ENCODE measurements at places on chromosomes 3 and 15. TPM values are rescaled to one million over a fixed set of nuclear protein-coding genes. Genes with fewer than 3 reads are reported as not detected.

HDC gene
- total RNA-seq, result 6.5 TPM

HCLS1 gene
- 31.3 TPM for total RNA-seq

TNNC1 gene
- 2.2 TPM for total RNA-seq

LRRC28 gene
- total RNA-seq, result 41.7 TPM

MKRN2OS gene
- 4.1 TPM for total RNA-seq

STAB1 gene
- total RNA-seq, result 143 TPM

HTR3C gene
- total RNA-seq, result not detected

CRYGS gene
- total RNA-seq, result 8.4 TPM

NAALADL2 gene
- 62.6 TPM for total RNA-seq

LRRFIP2 gene
- total RNA-seq, result 36.4 TPM

SLC28A1 gene
- total RNA-seq, result 0.72 TPM

EXOSC7 gene
- total RNA-seq, result 15.2 TPM

FBXW12 gene
- total RNA-seq, result 6.0 TPM

GPR62 gene
- not detected for total RNA-seq

TLR9 gene
- 0.24 TPM for total RNA-seq

PLCB2 gene
- 6.3 TPM for total RNA-seq

FOXB1 gene
- total RNA-seq, result 1.2 TPM

MUC13 gene
- total RNA-seq, result 1.4 TPM

RBP2 gene
- total RNA-seq, result not detected

TTLL13 gene
- not detected for total RNA-seq

KLHL24 gene
- total RNA-seq, result 98.5 TPM

RASSF1 gene
- total RNA-seq, result 25.8 TPM

GOLGA6L7 gene
- total RNA-seq, result not detected

OSTN gene
- 52.5 TPM for total RNA-seq

AGBL1 gene
- 4.8 TPM for total RNA-seq

ITGA11 gene
- total RNA-seq, result 84.5 TPM

ZNF620 gene
- total RNA-seq, result 2.4 TPM

CKMT1A gene
- total RNA-seq, result 3.6 TPM

SLC38A3 gene
- total RNA-seq, result not detected

ETV5 gene
- 9.9 TPM for total RNA-seq

C3orf18 gene
- 5.3 TPM for total RNA-seq

GOLGA6L22 gene
- 0.24 TPM for total RNA-seq

CDHR4 gene
- not detected for total RNA-seq

UBL7 gene
- total RNA-seq, result 23.8 TPM
